CMK (cell line): ENCODE measurements at places on chromosomes 4 and X.

GRCh38 chr4:98634061-98634460 is 24.4 kb downstream of the TSPAN5 start:
- DNase-seq = no peak

- DNase-seq = no peak
Measured at GRCh38 chr4:106017975-106018374, 122.7 kb downstream of the NPNT start.

DNA sequence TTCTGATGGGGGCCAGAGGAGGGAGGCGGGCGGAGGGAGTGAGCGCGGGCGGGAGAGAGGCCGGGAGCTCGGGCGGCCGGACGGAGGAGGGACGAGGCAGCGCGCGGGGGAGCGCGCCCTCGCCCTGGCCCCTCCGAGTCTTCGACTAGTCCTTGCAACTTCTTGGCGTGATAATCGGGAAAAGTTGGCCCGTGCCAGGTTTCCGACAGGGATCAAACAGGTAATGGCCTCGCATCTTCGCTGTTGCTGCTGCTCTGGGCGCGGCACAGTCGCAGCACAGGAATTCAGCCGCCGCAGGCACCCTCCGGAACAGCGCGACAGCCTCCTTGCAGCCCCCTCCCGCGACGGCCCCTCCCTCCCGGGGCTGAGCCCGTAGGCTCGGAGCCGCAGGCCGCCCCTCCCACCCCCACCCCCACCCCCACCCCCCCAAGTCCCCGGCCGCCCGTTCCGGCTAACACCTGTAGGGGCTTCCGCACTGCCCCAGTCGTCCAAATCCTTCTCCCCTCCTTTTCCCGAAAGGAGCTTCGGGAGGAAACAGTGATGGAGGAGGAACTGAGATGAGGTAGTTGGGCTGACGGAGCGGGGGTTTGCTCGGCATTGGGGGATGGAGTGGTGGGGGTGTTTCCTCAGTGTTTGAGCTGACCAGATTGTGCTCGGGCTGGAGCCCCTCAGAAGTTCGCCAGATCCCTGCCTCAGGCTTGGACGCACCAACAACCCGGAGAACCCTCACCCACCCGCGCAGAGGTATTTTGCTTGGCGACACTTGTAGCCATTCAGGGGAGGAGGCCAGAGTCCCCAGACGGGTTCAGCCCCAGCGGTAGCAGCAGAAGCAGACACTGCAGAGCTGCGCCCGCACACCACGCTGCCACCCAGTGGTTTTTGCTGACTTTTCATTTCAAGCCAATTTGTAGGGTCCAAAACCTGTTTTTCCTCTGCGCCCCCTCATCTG is at the start of gene FGF13:
FGF13 (minus strand) TSS at position 319 of the 949 bp plus-strand sequence. CDS start 714 bp downstream, outside the sequence.
- DNase-seq = no peak

GRCh38 chrX:69290292-69290691 is 125.0 kb upstream of the PJA1 start:
- no peak for DNase-seq

DNA sequence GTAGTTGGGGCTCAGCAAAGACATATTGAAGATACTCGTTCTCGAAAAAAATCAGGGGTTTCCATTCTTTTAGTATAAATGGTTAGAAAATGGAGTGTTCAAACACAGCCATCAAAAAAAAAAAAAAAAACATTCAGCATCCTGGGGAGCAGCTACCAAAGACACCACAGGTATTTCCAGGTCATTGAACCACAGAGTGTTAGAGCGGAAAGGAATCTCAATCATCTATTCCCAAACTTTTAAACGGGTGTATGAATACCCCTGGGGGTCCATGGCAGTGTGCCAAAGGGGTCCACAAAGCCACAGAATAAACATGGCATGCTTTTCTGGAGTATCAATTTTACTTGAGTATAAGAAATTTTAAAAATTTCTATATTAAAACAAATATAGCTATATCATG is 6.9 kb upstream of the FGF16 start:
- no peak for DNase-seq

DNA sequence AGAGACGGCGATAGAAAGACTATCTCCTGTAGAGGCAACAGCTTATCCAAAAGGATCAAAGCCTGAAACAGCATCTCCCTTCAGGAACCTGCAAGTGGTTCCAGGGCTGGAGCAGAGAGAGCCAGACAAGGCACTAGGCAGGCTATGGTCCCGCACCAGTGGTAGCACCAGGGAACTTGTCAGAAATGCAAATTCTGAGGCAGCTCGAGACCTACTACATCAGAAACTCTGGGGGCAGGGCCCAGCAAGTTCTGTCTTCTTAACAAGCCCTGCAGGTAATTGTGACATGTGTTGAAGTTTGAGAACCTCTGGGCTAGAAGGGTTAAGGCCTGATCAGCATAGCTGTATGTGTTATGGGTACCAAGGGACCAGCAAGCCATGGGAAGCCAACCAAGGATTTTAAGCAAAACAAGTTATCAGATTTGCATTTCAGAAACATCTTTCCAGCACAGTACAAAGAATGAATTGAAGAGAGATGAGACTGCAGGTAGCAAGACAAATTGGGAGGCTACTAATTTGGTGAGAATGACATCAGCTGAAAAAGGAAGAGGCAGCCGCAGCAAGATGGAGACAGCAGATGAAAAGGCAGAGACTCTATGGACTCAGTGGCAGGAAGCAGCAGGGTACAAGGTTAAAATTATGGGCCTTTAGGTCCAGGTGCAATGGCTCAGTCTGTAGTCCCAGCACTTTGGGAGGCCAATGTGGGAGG is 139.7 kb downstream of the TSPAN5 start:
- no peak for DNase-seq

DNA sequence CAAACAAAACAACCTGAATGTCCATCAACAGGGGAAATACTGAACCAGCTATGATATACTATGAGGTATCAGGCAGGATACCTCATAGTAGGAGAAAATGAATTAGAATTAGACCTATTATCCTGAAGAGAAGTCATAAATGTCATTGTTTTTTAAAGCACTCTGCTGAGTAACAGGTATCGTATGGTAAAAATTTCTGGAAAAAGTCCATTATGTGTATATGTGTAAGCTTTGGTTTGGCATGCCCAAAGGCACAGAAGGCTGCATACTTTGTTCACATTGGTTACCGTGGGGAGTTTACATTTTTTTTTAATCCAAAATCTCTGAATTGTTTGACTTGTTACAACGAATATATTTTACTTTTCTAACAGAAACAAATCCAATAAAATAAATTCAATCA is 70.5 kb downstream of the RPS3A start:
- no peak for DNase-seq

DNA sequence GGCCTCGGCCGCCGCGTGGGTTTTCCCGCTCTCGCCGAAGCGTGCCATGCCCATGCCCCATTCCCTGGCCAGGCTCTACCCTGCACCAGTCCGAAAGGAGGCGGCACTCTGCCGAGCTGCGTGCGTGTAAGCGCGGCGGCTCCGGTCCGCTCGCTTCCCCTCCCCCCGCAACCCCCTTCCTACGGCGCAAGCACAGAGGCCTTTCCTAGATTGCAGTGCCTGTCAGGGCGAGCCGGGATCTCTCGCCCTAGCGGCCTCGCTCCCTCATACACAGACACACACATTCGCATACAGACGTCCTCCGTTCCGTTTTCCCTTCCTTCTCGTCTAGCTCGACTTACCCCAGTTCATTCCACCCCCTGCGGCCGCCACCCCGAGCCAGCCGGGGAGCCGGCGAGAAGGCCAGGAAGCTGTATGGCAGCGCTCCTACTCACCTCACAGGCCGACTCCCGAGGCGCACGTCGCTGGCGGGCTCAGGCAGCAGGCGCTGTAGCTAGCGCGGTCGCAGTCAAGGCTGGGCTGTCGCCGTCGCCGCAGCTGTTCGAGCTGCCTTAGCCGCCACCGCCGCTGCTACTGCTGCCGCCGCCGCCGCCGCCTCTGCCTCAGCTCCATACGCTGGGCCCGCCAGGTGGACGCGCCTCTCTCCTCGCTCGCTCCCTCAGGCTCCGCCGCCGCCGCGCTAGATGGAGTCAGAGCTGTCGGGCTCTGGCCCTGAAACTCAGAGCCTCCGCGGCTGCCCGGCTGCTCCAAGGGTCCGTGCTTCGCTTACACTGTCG is 615 bp downstream of the NEXMIF start:
- no peak for DNase-seq

DNA sequence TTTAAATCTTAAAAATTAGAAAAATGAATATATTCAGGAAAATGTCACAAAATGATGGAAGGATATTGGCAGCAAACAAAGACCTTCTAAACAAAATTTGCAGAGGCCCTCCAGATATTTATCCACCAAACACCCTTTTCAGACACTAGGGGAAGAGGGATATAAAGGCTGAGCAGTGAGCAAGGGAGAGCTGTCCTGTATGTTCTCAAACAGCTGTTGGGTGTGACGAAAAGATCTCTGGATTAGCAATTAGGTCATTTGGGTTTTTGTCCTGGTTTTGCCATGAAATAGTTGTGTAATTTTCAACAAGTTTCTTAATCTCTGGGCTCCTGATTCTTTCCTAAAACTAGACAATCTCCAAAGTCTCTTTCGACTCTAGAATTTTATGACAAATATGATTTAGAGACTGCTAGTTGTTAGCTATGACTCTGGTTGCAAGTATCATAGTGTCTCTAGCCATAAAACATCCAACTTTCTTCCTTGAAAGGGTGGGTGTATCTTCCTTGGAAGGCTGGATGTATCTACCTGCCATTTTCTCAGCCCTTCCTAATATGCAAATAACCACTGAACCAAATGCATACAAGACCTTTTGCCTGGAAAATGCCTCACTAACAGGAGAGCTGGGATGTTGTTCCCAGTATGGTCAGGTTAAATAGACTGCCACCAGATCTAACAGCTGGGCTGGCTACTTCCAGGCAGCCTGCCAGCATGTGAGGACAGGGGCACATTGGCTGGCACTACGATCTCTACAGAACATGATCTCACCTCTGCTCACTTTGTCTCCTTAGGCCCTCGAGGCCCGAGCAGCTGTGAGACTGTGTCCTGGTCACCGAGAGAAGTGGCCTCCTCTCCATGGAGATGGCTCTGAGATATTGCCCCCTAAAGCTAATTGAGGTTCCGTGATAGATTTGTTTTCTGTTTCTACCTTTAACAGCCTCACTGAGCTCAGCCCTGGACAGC is 225.5 kb upstream of the JADE1 start:
- DNase-seq = no peak

DNA sequence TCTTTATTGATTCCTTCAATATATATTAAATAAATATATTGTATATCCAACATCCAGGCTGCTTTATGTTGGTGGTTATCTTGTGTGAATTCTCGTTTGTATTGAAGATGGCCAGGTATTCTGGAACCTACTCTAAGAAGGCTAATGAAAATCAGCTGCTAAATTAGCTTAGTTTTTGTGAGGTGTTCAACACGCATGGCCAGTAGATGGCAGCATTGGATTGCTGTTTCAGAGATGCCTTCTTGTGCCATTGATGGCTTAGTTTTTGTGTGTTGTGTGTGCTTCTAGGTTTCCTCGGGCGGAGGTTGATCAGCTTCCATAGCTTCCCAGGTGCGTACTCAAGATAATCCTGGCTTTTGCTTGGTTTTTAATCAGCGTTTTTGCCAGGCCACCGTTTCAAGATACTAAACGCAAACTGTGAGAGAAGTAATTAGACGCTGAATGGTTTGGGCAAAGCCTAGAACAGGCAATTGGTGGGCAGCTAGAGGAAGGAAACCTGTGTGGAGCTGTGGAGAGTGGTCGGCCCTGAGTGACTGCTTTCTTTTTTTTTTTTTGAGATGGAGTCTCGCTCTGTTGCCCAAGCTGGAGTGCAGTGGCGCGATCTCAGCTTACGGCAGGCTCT is 15.1 kb downstream of the NOCT start:
- peak; percentile 52 for DNase-seq

GRCh38 chr4:153725136-153725830 is 34.5 kb downstream of the RNF175 start:
- DNase-seq = no peak

- DNase-seq = no peak
Measured at GRCh38 chr4:170589597-170590191, 499.9 kb upstream of the AADAT start.

GRCh38 chrX:131734621-131735020 is 190.7 kb downstream of the OR13H1 start:
- DNase-seq = no peak

- no peak for DNase-seq
Measured at GRCh38 chrX:15438332-15438731, 54.1 kb upstream of the VEGFD start.

DNA sequence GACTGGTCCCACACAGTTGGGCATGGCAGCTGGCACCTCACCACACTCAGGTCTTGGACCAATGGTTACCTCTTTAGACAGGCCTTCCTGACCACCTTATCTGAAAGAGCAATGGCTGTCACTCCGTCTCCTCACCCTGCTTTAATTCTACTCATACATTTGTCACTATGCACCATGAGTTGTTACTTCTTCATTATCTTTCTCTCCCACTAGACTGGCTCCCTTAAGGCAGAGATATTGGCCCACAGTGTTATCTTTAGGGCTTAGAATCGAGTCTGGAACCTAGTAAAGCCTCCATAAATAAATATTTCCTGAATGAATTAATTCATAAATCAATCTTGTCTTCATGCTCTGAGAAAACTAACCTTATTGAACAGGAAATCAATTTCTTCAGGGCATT is 46.6 kb downstream of the DCHS2 start:
- DNase-seq = no peak

GRCh38 chr4:174674305-174674840 is 152.1 kb upstream of the HPGD start:
- DNase-seq = no peak

DNA sequence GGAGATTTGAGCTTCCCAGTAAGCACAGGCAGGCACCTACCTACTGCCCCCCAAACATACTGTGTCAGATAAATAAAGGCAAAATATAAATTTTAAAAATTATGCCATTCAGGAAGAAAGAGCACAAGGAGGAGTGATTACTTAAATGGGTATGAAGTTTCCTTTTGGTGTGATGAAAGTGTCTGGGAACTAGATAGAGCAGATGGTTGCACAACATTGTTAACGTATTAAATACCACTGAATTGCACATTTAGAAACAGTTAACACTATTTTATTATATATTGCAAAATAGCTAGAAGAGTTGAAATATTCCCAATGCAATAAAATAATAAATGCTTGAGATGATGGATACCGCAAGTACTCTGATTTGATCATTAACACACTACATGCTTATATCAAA is 374.7 kb upstream of the FGF13 start:
- no peak for DNase-seq

GRCh38 chrX:100674705-100675104 is 30.7 kb downstream of the SRPX2 start:
- no peak for DNase-seq

- DNase-seq = no peak
Measured at GRCh38 chr4:118270492-118270891, 82.3 kb downstream of the PRSS12 start.

GRCh38 chr4:150694438-150694837 is 112.5 kb downstream of the MAB21L2 start:
- DNase-seq = no peak

GRCh38 chr4:13522282-13523104 is 21.8 kb downstream of the NKX3-2 start:
- no peak for DNase-seq

- peak; percentile 9 for DNase-seq
Measured at GRCh38 chrX:34638116-34638515, 19.0 kb downstream of the TMEM47 start.

DNA sequence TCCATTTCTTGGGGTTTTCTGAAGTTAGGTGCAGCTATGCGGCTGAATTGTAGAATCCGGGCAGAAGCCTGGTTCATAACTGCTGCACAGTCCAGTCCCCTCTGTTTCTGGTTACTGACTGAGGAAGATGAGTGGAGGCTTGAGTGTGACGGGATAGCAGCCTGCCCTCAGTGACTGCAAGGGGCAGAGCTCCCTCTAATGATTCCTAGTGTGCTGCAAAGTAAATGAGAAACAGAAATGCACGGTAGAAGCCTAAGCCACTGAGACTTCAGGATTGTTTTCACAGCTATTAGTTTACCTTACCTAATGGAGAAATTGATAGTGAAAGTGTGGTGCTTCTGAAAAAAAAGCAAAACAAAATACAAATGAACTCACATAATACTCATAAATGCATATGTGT is 189.2 kb downstream of the GPM6A start:
- DNase-seq = no peak
